Hepatic stellate cell (primary cell): ENCODE measurements at places on chromosomes 5 and 9.
A peak's percentile ranks its signal among the peaks of the same experiment; 100 is the strongest.

GRCh38 chr5:41270423-41271251 lies 57.3 kb upstream of the C6 start:
- peak; percentile 20 for DNase-seq

DNA sequence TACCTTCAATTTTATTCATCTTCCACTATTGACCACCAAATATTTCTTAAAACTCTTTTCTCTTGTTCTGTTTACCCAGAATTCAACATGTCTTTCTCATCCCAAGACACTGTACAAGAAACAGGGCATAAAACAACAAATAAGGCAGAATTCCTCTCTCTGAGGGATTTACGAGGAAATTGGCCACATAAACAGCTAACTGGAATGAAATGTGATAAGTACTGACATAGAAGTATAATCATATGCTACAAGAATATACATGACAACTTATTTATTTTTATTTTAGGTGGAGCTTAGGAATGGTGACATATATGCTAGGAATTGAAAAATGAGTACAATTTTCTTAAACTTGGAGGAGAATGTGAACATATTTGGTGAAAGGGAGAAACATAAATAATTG lies 48.8 kb upstream of the FBN2 start:
- no peak for DNase-seq

GRCh38 chr9:127569886-127570401 lies 42.1 kb upstream of the STXBP1 start:
- DNase-seq = no peak

- DNase-seq = no peak
Observed at GRCh38 chr5:83686251-83686650, 34.4 kb downstream of the HAPLN1 start.

GRCh38 chr9:98935071-98935505 lies 8.6 kb upstream of the COL15A1 start:
- DNase-seq = no peak

GRCh38 chr9:133803028-133803585 lies 65.0 kb upstream of the SARDH start:
- peak; percentile 58 for DNase-seq

DNA sequence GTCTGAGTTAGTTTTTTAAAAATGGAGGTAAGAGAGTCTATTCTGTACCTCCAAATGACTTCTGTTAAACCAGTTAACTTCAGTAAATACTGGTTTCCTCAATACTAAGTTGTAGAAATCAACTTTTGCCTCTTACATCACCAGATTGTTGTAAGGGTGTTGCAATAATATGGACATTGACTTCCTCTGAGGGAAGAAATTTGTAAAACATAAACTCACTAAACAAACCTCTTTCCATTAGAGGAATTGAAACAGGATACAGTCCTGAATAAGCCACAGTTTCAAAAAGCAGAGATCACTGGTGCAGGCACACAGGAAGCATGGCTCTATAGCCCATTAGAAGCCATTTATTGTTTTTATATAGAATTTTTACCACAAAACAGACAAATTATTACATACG lies 32.7 kb upstream of the SLCO6A1 start:
- no peak for DNase-seq

GRCh38 chr5:155575861-155576260 lies 562.3 kb downstream of the KIF4B start:
- no peak for DNase-seq

DNA sequence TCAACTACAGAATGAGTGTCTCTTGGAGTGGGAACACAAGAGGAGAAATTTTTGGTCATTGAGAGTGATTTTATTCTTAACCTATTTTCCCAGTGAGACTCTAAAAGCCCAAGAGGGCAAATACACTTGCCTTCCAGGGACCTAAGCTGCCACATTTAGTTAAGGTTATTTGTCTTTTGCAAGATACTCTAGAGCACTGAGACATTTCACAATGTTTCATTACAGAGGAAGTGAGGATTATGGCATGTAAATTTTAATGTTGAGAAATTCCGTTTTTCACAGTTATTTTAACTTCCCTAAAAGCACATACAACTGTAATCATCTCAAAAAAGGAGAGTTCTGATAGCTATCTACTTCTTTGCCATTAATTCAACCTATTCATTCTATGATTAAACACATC lies 38.7 kb upstream of the RAB3C start:
- no peak for DNase-seq

GRCh38 chr9:126343271-126343700 lies 16.7 kb downstream of the MVB12B start:
- DNase-seq = no peak

DNA sequence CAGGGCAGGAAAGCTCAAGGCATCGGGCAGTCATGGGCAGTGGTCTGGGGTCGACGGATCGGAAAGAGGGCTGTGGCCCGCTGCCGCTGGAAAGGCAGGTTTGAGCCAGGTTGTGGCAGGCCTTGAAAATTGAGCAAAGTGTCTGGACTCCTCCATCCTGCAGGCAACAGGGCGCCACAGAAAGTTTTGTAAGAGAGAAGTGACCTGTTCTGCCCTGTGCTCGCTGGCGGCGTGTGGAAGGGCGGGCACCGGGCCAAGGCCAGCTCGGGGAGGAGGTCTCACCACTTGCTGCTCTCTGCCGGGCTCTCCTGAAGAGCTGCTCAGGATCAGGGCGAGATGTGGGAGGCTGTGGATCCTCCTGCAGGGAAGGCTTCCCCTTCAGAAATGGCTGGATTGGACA lies 41.4 kb upstream of the FAT2 start:
- DNase-seq = no peak

- no peak for DNase-seq
Observed at GRCh38 chr5:22842574-22842973, 10.6 kb downstream of the CDH12 start.

DNA sequence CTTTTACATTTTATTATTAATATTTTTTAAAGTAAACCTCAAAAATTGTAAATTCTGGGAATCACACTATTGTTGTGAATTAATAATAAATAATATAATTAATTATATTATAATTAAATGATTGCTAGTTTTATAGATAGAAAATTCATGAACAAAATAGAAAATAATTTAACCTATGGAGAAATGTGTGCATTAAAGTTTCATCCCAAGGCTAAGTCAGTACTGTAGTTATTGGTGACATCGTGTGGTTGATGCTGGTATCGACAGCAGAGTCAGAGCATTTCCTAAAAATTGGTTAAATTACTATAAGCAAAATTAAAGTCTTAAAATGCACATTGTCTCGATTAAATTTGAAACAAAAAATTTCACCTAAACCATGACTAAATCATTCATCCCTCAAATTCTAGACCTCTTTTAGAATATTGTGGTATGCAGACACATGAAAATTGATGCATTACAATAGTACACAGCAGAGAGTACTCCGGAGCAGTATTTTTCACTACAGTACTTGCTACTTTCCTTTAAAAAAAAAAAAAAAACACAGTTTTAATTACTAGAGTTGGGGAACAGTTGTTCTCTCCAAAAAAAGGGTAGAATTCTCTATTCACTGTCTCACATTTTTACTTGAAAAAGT lies 73.9 kb downstream of the RORB start:
- DNase-seq = no peak

GRCh38 chr5:136000932-136001331 lies 27.9 kb upstream of the TGFBI start:
- DNase-seq = no peak

DNA sequence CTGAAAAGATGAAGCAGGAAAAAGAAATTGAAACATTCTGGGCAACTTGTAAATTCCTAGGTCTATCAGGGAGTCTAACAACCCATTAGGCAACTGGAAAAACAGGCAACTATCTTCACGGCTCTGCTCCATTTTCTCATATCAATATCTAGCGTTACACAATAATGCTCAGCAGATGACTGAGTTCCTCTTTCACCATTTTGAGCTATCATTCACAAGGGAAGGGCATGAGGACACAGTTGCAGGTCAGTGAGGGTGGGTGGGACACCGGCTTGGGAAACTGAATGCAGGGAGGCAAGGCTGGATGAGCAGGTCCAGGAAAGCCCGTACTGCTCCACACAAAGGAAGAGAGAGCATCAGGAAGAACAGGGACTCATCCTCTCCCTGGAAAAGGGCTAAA lies 67.0 kb downstream of the FRMD3 start:
- no peak for DNase-seq

- no peak for DNase-seq
Observed at GRCh38 chr9:94188246-94188645, 70.9 kb upstream of the ZNF169 start.

DNA sequence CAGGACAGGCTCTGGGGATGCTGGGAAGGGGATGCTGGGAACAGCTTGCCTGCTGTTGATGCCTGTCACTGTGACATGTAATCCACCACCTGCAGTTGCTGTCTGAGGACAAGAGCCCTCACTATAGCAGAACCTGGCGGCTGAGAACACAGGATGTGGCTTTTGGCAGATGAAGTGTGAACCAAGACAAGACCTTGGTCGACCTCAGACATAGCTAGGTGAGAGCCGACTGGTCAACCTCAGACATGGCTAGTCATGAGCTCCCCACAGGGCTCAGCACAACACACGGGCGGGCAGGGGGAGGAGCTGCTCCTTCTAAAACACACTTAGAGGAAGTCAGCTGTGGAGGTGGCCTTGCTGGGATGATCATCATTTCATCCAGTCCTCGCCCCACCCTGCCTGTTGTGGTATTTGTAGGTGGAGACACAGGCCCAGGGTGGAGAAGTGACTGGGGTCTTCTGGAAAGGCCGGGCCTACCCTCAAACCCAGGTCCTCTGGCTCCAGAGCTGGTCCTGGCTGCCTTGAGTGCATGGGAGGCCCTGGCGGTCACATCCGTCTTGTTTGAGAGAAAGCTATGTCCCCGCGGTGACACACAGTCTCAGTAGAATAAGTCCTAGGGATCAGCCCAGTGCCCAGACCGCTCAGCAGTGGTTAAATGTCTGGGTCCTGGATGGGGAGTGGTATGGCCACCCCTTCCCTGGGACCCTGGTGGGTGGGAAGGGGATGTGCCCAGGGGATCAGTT lies 6.1 kb downstream of the SUSD3 start:
- no peak for DNase-seq

- DNase-seq = peak; percentile 65
Observed at GRCh38 chr5:150176745-150177477, 10.3 kb downstream of the CDX1 start.

GRCh38 chr9:93473411-93473810 lies 20.0 kb upstream of the FAM120AOS start:
- peak; percentile 16 for DNase-seq

- no peak for DNase-seq
Observed at GRCh38 chr5:69312459-69313160, 20.0 kb downstream of the CCDC125 start.

DNA sequence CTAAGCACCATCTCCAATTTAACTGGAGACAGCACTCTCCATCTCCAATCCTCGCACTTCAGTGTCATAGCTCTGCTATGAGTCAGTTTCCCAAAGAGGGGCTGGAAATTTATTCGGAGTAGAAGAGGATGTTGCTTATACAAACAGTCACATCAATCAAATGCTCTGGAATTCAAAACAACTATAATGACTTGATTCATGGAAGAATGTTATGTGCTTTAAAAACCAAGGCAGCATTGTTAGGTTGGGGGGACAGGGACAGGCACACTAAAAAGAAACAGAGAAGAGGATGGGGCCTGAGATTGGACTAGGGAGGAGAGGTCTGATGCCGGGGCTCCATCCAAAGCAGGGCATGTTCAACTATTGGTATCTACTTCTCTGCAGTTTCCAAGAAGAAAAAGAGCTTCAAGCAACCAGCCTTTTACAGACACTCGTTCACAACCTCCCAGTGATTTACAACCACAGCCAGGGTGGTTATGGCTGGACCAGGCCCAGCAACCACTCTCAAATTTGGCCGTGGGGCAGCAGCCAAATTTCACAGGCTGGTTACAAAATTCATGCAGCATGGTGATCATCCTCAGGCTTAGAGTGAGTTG lies 117.5 kb upstream of the ZNF366 start:
- peak; percentile 57 for DNase-seq

- no peak for DNase-seq
Observed at GRCh38 chr5:150612905-150613670, 27.4 kb upstream of the SYNPO start.

DNA sequence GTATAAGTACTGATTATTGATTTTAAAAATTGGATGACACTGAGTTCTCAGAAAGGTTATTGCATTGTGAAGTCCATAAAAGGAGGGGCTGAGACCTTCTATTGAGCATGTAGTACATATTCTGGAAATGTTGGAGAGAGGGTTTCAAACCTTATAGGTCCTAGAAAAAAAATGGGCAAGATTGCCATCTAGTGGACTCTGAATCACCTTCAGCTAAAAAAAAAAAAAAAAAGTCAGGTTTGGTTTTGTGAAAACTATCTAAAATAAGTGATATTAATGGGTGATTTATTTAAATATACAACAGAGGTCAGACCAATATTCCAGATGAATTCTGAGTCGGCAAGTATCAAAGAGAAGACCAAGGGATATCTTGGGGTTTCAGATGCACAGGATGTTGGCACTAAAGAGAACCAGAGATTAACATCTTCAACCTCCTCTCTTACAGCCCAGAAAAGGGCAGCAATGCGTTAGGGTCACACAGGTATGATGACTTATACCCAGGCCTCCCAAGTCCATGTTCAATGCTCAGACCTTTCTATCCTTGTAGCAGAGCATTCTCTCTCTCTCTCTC lies 109.8 kb upstream of the NMUR2 start:
- peak; percentile 7 for DNase-seq

GRCh38 chr5:83474991-83475390 lies 3.4 kb downstream of the VCAN start:
- no peak for DNase-seq

DNA sequence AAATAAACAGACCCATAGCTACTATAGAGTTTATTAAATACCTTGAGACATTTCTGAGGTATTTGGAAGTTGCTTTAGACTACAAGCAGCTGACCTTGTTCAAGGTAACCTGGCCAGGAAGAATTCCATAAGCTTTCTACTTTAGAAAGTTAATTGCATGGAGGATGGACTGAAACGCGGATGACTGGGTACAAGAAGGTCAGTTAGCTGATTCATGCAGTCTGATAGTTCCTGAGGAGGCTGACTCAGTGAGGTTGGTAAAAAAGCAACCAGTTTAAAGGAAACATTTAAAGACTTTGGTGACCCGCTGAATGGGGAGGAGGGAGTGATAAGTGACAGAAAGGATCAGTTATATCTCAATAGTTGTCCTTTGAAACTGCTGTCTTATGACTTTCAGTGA lies 670.1 kb upstream of the CDH9 start:
- no peak for DNase-seq

DNA sequence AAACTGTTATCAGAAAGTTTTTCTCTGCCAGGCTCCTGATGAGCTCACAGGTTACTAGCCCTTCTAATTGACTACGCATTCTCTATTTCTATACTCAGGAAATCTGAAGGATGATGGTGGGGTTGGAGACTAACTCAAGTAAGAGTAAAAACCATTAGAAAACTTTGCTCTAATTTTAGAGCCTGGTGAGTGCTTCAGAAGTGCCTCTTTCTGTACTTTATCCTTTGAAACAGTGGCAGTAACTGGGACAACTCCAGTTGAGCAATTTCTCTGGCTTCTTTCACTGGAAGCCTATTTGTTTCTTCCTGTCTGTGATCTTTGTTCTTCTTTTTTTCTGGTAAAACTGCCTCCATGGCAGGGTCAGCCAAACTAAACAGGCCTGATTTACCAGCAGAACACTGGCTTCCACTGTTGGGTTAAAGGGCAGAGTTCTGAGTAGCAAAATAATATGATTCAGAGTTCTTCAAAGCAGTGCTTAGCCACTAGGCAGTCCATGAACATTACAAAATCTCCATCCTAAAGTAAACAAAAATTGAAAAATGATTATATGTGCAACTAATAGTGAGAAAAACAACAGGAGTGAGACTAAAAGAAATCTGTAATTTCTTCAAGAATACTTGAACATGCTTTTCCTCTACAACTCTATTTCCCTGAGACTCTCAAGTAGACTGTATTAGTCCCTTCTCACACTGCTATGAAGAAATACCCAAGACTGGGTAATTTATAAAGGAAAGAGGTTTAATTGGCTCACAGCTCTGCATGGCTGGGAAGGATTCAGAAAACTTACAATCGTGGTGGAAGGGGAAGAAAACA lies 79.8 kb downstream of the MROH2B start:
- DNase-seq = peak; percentile 24
